COR-L47 (cell line): ENCODE measurements at places on chromosomes 6 and 20.

DNA sequence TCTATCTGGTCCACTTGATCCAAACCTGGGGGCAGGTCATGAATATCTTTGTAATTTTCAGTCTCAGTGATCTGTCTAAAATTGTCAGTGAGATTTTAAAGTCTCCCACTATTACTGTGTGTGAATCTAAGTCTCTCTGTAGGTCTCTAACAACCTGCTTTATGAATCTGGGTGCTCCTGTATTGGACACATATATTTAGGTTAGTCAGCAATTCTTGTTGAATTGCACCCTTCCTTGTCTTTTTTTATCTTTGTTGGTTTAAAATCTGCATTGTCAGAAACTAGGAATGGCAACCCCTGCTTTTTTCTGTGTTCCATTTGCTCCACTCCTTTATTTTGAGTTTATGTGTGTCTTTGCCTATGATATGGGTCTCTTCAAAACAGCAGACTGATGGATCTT, 140.7 kb downstream of the ASCC3 start:
- no peak for DNase-seq

DNA sequence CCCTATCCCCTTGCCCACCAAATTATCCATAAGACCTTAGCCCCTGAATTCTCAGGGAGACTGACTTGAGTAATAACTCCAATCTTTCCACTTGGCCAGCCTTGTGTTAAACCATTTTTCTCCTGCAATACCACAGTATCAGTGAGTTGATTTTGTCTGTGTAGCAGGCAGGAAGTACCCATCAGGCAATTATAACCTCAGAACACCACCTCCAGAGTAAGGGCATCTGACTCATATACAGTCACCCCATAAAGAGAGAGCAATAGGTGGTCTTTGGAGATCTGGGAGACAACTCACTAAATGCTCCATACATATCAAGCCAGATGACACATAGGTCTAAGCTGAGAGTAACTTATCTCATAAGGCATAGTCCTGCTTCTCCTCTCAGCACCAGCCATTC, 83.7 kb downstream of the FILIP1 start:
- no peak for DNase-seq

DNA sequence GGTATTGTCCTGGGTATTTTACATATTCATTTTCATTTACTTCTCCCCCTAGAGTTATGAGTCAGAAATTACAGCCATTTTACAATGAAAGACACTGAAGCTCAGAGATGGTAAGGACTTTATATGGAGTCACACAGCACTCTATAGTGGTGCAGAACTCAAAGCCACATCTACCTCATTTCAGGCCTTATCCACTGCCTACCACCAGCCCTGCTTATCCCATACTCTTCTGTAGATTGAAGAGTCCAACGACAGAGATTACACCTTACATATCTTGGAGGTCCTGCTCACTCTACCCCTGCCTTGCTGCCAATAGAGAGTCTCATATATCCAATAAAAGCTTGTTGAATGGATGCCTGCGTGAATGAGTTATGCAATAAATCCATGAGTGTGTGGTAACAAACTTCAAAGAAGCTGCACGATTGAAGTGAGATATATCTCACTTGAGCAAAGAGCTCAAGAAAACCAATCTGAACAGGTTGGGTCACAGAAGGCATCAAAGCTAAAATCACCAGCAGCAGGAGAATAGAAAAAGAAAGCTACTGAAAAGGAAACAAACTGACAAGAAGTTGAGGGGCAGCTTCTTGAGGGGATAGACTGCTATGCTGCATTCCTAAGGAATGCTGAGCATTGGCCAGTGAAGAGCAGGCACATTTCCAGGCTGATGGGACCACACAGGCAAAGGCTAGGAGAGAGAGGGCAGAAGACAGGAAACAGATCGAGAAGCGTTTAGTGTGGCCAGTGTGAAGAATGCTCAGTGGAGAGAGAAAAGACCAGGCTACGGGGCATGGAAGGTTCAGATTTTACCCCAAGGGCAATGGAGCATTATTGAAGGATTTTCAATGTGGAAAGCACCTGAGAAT, 585.6 kb downstream of the DHX35 start:
- no peak for DNase-seq

- no peak for DNase-seq
Observed at GRCh38 chr6:143335865-143336264, 114.6 kb downstream of the ADAT2 start.

DNA sequence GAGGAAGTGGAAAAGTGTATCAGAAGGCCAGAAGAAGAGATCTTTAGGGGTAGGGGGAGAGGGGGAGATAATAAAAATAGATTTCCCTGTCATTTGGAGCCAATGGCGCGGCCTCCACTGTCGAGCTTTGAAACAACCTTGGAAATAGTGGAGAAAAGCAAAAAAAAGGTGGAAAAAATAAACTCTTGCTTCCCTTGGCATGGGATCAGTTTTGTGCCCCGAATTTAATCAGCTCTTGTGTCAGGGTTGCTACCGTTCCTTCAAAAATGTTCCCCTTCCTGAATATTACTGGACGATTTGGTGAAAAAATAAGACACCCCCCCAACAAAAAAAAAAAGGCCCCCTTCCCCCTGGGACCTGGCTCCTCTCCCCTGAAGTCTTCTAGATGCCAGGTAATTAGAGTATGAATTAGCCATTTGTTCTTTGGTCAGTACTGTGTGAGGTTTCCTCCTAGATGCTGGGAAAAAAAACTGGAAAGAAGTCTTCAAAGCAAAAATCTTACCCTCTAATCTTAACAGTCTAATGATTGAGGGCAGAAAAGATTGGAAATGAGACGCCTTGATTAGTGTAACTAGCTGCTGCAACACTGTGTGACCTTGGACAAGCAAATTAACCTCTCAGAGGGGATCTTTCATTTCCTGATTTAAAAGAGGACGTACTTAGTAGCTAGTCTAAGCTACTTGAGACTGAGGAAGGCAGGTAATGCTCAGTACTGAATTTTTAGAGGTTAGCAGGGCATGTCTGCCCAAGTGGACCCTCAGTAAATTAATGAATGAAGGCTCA, 872 bp upstream of the RBM39 start:
- peak; percentile 14 for DNase-seq

GRCh38 chr6:82953871-82954270, 111.8 kb downstream of the UBE3D start:
- no peak for DNase-seq

- no peak for DNase-seq
Observed at GRCh38 chr6:20266851-20267608, 54.8 kb upstream of the MBOAT1 start.

DNA sequence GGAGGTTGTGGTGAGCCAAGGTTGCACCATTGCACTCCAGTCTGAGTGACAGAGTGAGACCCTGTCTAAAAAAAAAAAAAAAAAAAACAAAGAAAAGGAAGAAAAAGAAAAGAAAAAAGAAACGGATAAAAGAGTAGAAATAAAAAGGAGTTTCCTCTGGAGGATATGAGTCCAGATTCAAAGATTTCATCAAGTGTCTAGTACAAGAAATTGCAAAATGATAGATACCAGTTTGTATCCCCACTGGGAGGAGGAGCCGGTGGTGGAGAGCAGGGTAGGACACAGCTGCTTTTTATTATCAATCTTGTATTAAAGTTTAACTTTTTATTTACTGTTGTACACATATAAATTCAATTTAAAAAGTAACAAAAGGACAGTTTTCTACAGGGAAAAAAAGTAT, 113.9 kb downstream of the BMP7 start:
- no peak for DNase-seq

GRCh38 chr6:121430514-121431460, 4.7 kb upstream of the GJA1 start:
- peak; percentile 20 for DNase-seq
